ENCODE measurements at places on chromosomes 7 and 10.

DNA sequence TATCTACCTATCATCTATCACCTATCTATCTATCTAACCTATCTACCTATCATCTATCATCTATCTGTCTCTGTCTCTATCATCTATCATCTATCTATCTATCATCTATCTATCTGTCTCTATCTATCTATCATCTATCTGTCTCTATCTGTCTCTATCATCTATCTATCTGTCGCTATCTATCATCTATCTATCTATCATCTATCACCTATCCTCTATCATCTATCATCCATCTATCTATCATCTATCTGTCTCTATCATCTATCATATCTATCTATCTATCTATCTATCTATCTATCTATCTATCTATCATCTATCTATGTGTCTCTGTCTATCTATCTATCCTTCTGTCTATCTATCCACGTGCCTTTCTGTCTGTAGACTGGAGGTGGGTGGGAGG lies 59.5 kb upstream of the FAM20C start:
- no peak for DNase-seq

DNA sequence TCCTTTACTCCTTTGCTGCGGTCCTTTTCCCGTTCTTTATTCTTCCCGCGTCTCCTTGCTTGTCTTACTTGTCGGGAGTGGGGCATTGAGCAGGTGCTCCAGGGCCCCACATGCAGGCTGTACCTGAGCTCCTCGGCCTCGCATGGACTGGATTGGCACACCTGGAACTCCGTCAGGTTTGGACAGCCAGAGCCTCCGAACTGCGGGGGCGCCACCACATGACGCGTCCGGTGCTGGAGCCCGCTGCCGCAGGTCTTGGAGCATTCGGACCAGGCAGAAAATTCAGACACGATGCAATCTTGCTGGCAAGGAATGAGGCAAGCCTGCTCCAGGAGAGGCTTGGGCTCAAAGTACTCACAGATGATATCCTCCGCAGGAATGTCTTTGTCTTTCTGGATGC lies 195.7 kb downstream of the THSD7A start:
- no peak for DNase-seq

DNA sequence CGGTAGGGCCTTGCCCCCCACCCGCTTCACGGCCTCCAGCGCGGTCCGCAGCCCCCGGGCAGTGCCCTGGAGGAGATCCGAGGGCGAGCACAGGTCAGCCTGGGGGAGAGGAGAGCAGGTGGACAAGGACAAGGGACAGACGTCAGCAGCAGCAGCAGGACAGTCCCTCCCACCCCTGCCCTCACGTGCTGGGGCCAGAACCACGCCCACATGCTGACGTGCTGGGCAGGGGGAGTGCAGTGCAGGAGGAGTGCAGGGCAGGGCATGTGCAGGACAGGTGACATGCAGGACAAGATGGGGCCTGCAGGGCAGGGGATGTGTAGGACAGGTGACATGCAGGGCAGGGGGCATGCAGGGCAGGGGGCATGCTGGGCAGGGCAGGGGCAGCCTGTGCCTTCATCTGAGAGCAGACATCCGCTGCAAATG lies 1.5 kb upstream of the SAP25 start:
- no peak for DNase-seq

- DNase-seq: no peak
Observed at GRCh38 chr7:28792858-28793257, 165.3 kb downstream of the TRIL start.

GRCh38 chr7:26213807-26214515 lies 12.4 kb downstream of the CBX3 start:
- no peak for DNase-seq

GRCh38 chr7:85160223-85160622 lies 26.6 kb downstream of the SEMA3D start:
- no peak for DNase-seq

GRCh38 chr10:97584060-97584797 lies at the start of gene HOGA1:
Gene HOGA1 (plus strand): TSS chr10:97584389. CDS start chr10:97584704, 315 bp downstream.
- no peak for DNase-seq

GRCh38 chr7:103967401-103967800 lies 22.1 kb downstream of the RELN start:
- no peak for DNase-seq

GRCh38 chr7:17951742-17952254 lies 11.5 kb upstream of the SNX13 start:
- no peak for DNase-seq

- DNase-seq: no peak
Observed at GRCh38 chr7:38329340-38329739, 55.9 kb upstream of the TARP start.

DNA sequence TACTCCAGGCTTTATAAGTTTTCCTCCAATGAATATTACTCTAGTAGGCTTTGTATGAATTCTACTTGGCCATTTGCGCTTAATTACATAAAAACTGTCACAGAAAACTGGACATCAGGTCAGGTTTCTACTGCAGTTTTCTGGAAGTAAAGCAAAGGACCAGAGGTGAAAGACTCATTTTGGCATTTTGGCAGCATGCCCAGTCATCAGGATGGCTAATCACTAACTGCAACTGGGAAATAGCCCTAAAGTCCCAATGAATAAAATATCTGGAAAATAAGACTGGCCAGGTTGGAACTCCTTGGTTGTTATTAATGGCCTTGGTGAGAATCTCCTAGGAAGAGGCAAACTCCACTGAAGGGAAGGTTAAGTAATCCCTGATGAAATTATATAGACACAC lies 75.5 kb downstream of the COPG2 start:
- DNase-seq: no peak

GRCh38 chr10:115710136-115710535 lies 562.9 kb downstream of the GFRA1 start:
- DNase-seq: no peak

DNA sequence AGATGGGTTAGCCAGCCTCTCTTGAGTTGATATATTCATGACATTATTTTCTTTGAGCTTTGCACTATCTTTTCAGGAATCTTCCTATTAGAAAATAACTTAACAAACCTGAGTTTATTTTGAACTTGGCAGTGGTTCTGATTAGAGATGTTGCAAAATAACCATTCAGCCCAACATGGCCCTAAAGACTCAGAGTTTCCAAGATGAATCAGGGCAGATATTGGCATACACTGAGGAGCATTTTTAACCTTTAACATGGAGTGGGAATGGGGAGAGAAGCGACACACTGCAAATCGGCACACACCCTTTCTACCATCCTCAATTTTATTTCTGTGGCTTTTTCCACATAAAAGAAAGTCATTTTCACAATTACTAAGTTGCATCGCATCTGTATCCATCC lies 190.8 kb downstream of the TRIL start:
- no peak for DNase-seq

DNA sequence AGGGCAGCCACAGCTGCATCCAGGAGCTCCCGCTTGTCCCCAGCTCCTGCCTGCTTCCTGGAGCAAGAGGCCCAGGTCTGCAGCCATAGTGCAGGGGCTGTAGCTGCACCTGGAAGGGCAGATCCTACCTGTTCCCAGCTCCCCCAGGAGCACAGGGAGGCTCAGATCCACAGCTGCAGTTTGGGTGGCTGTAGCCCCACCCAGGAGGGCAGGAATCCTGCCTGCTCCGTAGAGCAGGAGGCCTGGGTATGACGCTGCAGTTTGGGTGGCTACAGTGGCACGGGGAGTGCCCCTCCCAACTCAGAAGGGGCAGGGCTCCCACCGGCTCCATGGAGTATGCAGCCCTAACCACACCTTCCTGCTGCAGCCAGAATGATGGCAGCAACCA lies 26.7 kb upstream of the CDCA7L start:
- DNase-seq: no peak

- DNase-seq: no peak
Observed at GRCh38 chr10:5810225-5810624, 3.0 kb downstream of the GDI2 start.

- no peak for DNase-seq
Observed at GRCh38 chr10:28370107-28370835, 67.4 kb upstream of the MPP7 start.

- no peak for DNase-seq
Observed at GRCh38 chr7:102303669-102304422, 17.2 kb downstream of the SH2B2 start.

- no peak for DNase-seq
Observed at GRCh38 chr7:89731751-89732445, 422.4 kb upstream of the STEAP1 start.

- DNase-seq: no peak
Observed at GRCh38 chr7:73830681-73831583, at the start of gene CLDN4. Gene CLDN4 (plus strand): TSS chr7:73830996. CDS start chr7:73831202, 206 bp downstream.

DNA sequence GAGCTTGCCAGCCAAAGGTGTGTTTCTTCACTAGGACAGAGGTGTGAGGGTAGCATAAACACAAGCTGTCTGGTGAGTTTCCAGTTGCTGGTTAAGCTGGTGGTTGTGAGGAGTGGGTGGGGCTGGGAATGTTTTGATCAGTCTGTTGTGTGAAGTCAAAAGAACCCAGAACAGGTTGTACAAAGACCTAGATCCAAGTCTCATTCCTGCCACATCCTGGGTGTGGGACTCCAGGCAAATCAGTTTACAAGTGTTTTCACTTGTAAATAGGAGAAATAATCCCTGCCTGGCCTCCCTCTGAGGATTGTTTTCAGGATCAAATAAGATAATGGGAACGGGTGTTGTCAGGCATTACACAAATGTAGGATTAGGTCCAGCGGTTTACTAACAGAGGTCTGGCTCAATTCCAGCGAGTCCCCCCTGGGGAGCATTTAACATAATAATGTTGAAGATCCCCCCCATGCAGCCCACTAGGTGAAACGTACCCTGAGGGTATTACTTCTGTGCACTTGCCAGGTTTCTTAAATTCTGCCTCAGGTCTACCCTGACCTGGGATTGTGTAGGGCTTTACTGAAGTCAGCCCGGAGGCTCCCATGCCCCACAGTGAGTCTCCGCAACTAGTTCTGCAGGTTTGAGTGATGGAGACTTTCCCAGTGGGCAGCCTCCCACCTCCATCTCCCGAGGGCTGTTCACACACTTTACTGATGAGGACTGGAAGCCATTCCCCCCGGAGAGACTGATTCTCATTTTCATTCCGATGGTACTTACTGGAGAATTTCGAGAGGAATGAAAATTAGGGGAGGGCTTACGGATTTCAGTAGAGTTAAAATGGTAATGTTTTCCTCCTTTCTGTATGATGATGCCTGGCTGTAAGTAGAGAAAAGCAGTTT lies 2.7 kb upstream of the FRAT2 start:
- DNase-seq: no peak

- DNase-seq: no peak
Observed at GRCh38 chr7:77309714-77310220, 106.4 kb downstream of the GSAP start.

DNA sequence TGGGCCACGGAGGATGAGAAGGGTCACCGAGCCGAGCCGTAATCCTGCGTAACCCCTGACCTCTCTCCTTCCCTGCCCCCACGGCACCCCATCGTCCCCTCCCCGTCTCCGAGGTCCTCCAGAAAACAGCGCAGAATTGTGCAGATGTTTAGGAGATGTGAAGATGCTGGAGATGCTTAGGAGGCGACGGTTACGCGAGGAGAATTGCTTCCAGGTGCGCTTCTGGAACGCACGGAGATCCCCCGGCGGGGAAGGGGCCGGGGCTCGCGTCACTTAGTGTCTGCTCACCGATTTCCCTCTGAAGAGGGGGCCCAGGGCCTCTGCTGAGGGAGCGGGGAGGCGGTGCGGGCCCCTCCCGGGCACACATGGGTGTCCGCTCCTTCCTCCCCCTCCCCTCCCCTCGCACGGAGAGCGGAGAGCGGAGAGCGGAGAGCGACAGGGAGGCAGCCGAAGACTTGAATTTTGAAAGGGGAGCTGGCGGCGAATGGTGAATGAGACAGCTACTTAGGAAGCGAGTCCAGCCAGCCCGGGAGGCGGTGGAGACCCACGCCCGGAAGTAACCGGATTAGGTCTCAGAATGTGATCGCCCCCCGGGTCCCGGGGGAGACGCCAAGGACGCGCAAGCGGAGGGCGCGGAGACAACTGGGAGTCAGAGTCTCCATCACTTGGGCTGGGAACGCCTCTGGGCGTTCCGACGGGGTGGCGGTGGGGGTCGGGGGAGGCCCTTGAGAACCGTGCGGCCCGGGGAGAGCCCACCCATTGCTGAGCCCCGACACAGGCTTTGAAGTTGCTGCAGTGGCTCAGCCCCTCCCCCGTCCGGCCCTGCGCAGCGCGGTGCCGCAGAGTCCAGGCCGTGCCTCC lies 8.7 kb upstream of the EN2 start:
- DNase-seq: no peak

- no peak for DNase-seq
Observed at GRCh38 chr10:3422282-3422681, 249.7 kb upstream of the PITRM1 start.

GRCh38 chr7:27962273-27962672 lies 218.3 kb downstream of the JAZF1 start:
- no peak for DNase-seq

- no peak for DNase-seq
Observed at GRCh38 chr10:61130366-61130765, 186.4 kb upstream of the RHOBTB1 start.

DNA sequence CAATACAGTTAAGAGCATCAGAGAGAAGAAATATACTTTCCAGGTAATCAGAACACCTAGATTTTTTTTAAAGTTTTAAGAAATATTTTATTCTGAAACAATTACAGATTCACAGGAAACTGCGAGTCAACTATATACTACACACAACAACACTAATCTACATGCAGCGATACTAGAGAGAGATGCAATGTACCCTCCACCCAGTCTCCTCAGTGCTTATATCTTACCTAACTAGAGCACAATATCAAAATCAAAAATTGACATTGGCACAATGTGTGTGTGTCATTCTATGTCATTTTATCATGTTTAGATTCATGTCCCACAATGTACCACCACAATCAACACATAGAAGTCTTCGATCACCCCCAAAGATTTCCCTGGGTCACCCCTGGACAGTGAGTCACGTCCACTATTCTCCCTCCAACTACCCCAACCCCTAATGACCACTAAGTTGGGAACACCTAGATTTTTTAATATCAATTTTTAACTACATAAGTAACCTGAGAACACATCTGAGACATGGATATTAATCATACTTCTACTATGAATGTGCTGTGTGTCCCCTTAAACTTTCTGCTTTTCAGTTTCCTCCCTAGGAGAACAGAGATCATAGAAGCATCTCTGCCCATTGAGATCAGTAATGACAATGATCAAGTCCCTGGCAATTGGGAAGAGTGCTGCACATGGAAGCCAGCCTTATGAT lies 86.5 kb downstream of the GSAP start:
- no peak for DNase-seq

- DNase-seq: no peak
Observed at GRCh38 chr7:45593121-45593541, 19.0 kb downstream of the ADCY1 start.

GRCh38 chr10:24528946-24529345 lies 194.7 kb downstream of the ARHGAP21 start:
- DNase-seq: no peak

- no peak for DNase-seq
Observed at GRCh38 chr7:69962186-69963065, 364.2 kb downstream of the AUTS2 start.

Data from smooth muscle cell of the brain vasculature (primary cell).